AG09319 (cell line): ENCODE measurements at places on chromosomes 2 and 18.

DNA sequence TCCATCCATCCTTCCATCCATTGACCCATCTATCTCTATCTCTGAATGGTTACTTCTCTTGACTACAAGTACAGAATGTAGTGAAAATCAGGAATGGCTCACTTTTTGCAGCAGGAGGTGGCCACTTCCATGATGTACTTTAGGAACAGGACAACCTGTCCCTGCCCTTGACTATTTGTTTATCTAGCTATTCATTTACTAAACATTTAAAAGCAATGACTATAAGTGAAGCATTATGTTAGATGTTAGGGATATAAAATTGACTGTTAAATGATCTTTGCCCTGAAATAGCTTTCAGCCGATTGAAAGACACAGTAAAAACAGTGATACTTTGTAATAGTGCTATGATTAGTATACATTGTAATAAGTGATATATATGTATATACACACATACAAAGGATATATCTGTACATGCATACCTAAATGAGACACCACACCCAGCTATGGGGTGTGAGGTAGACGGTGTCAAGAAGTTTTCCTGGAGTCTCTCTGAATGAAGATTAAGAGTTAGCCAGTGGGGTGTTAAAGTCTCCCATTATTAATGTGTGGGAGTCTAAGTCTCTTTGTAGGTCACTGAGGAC is 68.5 kb downstream of the C18orf54 start:
- DNase-seq = no peak

DNA sequence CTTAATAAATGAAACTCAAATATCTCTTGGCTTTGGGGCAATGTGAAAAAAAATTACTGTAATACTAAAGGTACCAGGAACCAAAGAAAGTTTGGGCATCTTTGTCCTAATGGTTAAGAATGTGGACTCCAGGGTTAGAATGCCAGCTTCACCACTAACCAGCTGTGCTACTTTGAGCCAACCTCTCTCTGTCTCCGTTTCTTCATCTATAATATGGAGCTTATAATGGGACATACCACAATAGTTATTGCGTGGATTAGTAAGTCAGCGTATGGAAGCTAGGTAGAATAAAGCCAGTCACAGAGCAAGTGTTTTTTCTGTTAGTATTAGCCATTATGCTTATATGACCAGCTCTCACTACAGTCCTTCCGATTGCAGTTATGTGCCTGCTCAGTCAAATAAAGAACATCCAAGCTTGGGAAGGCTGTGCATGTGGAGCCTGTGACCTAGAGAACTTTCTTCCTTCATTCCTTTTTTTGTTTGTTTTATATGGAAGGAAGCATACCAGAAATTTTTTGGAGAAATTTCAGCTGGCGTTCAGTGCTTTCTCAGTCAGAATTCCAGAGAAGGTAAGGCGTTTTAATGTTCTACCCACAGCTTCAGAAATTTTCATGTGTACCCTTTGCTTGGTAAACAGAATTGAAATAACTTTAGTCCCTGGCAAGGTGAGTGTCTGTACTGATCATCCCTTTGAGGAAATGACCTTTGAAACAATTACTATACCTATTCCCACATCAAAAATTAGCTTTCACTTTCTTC is 114.0 kb upstream of the RND3 start:
- DNase-seq = no peak

DNA sequence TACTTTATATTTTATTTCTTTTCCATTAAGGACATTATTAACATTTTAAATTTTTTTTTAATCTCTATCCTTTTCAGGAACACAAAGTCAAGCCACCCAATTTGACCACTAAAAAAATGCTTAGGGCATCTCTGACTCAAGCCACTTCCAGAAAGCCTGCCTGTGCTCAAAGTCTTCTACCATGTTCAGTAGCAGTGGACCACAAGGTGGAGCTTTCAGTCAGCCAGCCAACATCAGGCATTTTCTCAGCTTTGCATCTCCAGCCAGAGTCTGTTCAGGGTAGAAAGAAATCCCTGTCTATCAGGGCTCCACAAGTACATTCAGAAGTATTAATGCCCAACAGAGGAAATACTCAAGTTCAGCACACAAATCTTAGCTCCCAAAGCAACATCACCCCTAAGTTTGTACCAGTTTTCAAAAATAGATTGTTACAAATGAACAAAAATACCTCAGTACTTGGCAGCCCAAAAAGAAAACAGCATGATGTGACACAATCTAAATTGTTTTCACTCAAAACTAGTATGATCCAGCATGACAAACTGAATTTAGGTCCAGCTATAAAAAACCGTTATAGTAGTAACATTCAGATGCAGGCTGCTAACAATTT is 37.6 kb downstream of the C18orf63 start:
- DNase-seq = peak; percentile 40

DNA sequence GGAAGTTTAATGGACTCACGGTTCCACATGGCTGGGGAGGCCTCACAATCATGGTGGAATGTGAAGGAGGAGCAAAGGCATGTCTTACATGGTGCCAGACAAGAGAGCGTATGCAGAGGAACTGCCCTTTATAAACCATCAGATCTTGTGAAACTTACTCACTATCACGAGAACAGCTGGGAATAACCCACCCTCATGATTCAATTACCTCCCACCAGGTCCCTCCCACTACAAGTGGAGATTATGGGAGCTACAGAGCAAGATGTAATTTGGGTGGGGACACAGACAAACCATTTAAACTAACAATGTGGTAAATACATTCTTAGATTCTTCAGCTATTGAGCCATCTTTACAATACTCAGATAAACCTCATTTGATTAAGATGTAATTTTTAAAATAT is 176.1 kb downstream of the SH3BP4 start:
- no peak for DNase-seq

GRCh38 chr2:107984707-107985106 is 1.6 kb upstream of the SLC5A7 start:
- no peak for DNase-seq

- DNase-seq = no peak
Observed at GRCh38 chr2:15990151-15991101, 50.1 kb downstream of the MYCN start.

DNA sequence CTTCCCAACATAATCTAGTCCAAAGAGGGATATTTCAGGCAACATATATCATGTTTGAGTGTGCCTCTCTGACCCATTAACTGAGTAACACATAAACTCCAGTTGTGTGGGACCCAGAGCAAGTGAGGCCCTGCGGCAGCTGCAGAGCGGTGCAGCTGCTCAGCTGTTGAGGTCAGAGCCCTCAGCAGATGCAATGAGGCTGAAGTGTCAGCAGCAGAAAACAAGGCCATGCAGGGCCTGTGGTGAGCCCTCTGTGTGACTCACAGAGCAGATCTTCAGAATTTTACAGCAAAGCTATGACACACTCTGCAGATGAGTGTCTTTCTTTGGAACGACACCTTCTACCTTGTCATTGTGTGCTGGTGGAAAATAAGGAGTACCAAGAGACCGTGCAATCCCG is 168.5 kb downstream of the CBLN2 start:
- no peak for DNase-seq

GRCh38 chr2:62663920-62664795 is 41.4 kb upstream of the EHBP1 start:
- DNase-seq = no peak

- no peak for DNase-seq
Observed at GRCh38 chr18:48472610-48473009, 63.4 kb upstream of the ZBTB7C start.

DNA sequence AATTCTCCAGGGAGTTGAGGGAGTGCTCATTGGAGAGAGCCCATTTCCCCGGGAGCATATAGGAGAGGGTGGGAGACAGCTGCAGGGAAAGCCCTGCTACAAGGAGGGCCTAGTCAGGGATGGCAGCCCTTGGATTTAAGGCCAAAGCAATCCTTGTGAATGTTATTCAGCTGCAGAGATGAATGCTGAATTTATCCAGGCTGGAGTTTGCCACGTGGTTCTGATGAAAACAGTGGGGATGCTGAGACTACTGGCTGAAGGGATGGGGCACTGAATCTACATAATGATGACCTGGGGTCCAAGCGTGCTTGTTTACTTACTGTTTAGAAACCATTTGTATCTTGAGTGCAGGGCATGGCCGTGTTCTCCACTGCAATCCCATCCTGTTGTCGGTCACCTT is 35.6 kb upstream of the RNF149 start:
- DNase-seq = no peak

DNA sequence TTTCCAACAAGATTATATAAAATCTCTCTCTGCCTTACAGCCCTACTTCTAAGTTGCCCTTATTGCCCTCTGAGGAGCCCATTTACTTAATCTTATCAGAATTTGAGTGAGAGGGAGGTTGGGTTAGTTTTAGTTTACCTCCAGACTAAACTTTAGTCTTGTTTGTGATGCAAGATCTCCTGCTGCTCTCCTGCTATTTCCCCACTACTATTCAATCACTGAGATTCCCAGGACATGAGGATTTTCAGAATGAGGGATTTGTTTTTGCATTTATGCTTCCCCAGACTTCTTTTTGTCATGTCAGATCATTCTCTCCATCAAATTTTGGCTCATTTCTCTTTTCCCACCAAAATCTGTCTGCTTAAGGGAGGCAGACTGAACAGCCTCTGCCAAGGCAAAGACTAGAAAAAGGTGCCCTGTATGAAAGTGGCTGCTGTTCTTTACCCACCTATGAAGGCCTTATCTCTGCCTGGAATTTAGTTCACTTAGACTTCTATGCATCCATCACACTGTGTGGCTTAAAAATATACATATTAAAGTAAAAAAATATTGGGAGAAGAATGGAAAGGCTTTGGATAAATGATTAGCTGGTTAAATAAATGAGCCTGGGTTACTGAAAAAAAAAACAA is 401.3 kb downstream of the PID1 start:
- DNase-seq = no peak

- no peak for DNase-seq
Observed at GRCh38 chr2:37609782-37610181, 61.7 kb downstream of the CDC42EP3 start.

- DNase-seq = no peak
Observed at GRCh38 chr18:48597671-48598070, 58.8 kb downstream of the CTIF start.

GRCh38 chr2:105924271-105924670 is 179.6 kb downstream of the NCK2 start:
- DNase-seq = no peak

DNA sequence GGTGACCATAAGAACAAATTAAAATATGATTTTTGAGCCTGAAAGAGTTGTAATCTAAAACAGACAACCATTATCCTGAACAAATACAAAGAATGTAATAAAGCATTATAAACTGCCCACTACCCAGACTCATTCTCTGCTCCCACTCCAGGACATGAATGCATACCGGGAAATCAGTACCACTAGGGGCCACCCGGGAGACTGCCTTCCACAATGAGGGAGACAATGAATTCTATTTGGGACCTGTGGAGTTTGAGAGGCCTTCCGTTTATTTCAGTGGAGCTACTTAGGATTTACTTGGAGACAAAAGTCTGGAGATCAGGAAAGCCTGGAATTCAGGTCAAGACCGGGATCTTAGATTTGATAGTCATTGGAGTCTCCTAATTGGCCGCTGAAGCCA is 50.0 kb downstream of the NAB1 start:
- no peak for DNase-seq

DNA sequence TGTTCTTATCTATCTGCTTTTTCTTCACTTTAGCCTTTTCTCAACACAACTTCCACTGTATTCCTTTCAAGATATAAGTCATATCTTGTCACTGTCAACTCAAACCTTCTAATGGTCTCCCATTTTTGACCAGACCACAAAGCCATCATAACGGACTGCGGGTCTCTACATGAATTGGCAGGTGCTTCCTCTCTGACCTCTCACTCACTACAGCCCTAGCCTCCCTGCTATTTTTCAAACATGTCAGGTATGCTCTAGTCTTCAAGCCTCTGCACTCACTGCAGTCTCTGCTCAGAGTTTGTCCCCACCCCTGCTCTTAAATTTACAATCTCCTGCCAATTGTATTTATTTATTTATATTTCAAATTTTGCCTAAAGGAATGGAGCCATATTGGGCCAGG is 858.1 kb downstream of the TRIB2 start:
- no peak for DNase-seq

DNA sequence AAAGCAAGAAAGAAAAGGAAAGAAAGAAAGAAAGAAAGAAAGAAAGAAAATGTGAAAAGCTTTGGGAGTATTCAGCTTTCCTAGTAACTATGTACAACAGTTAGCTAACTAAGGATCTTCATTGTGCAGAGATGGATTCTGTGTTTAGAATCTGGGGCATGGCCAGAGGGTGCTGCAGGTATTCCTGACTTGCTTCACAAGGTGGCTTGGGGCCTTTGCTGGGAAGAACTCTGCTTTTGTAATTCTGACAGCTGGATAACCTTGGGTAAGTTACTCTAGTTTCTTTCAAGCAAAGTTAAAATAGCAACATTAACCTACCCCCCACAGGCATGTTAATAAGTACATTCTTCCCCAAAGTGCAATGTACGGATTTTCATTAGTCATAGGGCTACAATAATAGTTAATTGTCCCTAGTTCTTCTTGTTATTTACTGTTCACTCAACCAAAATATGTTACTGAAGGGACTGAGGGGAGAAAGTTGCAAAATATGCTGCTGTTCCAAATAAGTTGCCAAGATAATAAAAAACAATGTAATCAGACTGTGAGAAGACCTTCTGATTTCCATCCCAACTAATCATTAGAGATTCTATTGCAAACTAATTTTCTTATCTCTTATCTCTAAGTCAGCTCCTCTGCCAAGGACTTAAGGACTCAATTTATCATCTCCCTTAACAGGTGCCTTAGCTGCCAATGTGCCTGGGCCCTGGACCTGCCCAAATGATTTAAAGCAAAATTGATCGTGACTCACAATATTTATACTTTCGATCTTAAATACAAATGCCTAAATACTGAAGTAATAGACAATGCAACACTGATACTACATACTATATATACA is 50.3 kb downstream of the SERPINB8 start:
- no peak for DNase-seq

DNA sequence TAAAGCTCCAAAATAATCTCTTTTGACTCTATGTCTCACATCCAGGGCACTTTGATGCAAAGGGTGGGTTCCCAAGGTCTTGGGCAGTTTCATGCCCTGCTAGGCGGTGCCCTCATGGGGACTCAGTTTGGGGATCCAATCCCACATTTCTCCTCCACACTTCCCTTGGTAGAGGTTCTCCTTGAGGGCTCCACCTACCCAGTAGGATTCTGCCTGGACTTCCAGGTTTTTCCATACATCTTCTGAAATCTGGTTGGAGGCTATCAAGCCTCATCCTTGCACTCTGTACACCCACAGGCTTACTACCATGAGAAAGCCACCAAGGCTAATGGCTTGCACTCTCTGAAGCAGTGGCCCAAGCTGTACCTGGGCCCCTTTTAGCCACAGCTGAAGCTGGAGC is 49.8 kb upstream of the ERMN start:
- no peak for DNase-seq

GRCh38 chr2:234500394-234501006 is 3.6 kb upstream of the ARL4C start:
- DNase-seq = no peak
